NCI-H2171 (cell line): ENCODE measurements at places on chromosomes 4 and X.

DNA sequence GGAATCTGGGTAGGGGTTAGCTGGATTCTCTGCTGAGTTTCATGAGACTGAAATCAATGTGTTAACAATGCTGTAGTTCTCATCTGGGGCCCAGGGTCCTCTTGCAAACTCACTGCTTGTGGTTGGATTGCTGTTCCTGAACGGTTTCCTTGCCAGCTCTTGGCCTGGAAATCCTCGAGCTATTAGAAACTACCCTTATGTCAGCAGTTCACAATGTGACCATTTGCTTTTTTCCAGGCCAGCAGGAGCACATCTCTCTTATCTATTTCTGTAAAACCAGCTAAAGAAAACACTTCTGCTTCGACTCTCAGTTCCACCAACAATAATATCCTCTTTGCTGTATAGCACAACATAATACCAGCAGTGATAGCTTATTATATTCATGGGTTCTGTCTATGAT lies 140.1 kb upstream of the TRAM1L1 start:
- DNase-seq = no peak

GRCh38 chr4:72552447-72552846 lies 16.6 kb downstream of the ADAMTS3 start:
- DNase-seq = no peak

GRCh38 chrX:94600077-94600476 lies 926.1 kb downstream of the FAM133A start:
- no peak for DNase-seq

DNA sequence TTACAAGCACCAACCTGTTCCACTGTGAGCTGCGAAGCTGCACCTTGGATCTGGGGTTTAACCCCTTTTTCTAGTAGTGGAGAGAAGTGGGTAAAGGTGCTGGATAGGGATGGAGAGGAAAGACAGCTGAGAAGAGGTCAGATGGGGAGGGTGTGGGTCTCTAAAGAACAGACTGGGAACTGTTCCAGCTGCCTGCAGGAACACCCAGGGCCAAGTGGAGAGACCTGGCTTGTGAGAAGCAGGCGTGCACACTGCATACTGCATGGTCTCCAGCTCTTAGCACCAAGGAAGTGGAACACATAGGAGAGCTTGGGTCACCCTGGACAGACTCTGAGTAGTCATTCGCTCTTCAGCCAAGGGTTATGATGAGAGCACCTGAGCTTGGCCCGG lies 16.1 kb downstream of the BCOR start:
- no peak for DNase-seq

GRCh38 chr4:105894660-105895582 lies at the start of gene NPNT:
Gene NPNT (plus strand): TSS chr4:105895471. CDS start chr4:105895653, 182 bp downstream.
- no peak for DNase-seq

DNA sequence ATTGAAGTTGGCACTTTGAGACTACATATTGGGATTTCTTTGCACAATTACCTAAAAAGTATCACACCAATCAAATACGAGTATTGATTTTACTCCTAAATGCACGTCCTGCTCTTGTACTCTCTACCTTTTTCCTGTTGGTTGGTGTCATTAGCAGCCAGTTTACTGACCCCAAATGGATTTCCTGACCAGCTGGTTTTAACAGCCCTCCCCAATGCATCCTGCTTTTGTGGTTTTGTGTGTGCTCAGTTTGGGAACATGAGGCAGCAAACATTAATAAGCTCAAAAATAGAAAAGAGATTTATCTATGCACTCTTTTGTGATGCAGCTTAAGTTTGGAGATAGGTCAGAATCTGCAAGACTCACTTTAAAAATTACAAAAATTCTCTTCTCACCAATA lies 230.3 kb downstream of the MAPK10 start:
- no peak for DNase-seq

DNA sequence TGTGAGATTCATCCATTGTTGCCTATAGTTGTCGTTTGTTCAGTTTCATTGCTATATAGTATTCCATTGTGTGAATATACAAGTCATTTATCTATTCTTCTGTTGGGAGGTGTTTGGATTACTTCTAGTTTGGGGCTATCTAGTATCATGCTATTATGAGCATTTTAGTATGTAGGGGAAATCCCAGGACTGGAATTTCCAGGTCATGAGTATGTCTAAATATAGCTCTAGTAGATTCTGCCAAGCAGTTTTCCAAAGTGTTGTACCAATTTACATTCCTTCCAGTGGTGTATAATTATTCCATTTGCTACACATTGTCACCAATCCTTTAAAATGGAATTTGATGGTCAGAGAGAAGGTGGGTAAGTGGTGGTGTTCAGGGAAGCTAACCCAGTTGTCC lies 30.1 kb downstream of the EGFL6 start:
- DNase-seq = no peak

DNA sequence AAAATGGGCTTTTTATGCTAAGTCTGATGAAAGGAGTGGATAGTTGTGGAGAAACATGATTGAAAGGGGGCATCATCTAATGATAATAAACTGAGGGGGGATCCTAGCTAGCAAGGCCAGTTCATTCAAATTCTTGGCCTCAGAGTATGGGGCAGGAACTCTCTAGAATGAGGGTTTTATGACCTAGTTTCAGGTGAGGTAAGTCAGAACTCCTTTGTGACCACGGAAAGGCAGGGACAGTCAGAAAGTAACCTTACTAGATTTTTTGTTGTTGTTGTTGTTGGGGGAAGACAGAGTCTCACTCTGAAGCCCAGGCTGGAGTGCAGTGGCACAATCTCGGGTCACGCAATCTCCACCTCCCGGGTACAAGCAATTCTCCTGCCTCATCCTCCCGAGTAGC lies 1.5 kb upstream of the PAQR3 start:
- no peak for DNase-seq

- no peak for DNase-seq
Measured at GRCh38 chrX:21963269-21963668, 22.8 kb downstream of the SMS start.

DNA sequence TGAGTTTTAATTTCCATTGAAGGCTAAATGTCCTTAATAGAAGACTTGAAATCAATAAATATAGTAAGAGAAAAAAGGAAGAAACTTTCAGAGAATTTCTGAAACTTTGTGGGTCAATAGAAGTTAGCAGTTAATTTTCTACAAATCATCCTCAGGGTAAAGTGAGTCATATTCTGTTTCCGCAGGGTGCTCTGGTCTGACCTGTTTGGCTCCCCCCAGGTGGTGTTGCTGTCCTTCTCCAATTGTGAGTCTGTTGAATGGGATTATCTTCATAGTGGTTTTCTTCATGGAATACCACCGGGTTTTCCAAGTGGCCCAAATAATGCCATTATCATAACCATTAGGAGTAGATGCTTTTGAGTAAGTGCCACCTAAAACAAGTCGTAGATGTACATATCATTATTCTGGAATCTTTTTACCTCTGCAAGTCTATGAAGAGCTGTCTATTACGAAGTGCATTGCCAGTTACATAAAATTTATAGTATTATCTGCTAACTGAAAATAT lies 7.7 kb downstream of the FGG start:
- no peak for DNase-seq

- no peak for DNase-seq
Measured at GRCh38 chr4:87118826-87119225, 101.6 kb downstream of the KLHL8 start.
